ENCODE measurements at places on chromosomes 13 and 19.

- no peak for DNase-seq
Observed at GRCh38 chr13:30857636-30858035, 48.4 kb upstream of the MEDAG start.

- DNase-seq, result no peak
Observed at GRCh38 chr13:113124211-113124970, 1.8 kb downstream of the F10 start.

GRCh38 chr13:76830805-76831204 lies 55.4 kb downstream of the KCTD12 start:
- DNase-seq, result no peak

GRCh38 chr19:35329323-35329722 lies 336 bp downstream of the CD22 start:
- DNase-seq, result no peak

- no peak for DNase-seq
Observed at GRCh38 chr13:49774376-49775005, 18.0 kb downstream of the KPNA3 start.

DNA sequence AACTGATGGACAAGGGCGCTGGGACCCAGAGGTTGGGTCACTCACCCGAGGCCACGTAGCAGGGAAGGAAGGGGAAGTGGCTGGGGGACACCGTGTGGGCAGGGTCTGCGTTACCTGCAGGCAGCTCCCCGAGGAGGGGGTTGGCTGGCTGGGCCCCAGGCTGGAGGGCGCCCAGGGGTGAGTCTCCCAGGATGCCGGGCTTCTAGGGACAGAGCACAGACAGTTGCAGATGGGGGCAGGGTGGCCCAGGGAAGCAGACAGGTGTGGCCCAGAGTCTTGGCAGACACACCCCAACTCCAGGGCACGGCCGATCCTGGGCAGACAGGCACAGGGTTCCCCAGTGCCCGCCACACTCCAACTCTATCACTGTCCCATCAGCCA lies 5.6 kb upstream of the FDX2 start:
- DNase-seq, result no peak

- no peak for DNase-seq
Observed at GRCh38 chr19:47821460-47822020, at the start of gene CRX. Gene CRX (plus strand): TSS chr19:47821937. CDS start chr19:47834444, 12,507 bp downstream.

DNA sequence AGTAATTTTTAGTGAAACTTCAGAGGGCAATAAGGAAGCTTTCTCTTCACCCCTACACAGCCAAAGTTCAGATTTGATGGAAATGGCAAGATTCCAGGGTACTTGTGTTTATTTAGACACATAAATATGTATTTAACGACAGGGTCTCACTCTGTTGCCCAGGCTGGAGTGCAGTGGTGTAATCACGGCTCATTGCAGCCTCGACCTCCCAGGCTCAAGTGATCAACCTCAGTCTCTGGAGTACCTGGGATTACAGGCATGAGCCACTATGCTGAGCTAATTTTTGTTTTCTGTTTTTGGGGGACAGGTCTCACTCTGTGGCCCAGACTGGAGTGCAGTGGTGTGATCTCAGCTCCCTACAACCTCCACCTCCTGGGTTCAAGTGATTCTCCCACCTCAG lies 2.0 kb upstream of the SYCE2 start:
- DNase-seq, result no peak

DNA sequence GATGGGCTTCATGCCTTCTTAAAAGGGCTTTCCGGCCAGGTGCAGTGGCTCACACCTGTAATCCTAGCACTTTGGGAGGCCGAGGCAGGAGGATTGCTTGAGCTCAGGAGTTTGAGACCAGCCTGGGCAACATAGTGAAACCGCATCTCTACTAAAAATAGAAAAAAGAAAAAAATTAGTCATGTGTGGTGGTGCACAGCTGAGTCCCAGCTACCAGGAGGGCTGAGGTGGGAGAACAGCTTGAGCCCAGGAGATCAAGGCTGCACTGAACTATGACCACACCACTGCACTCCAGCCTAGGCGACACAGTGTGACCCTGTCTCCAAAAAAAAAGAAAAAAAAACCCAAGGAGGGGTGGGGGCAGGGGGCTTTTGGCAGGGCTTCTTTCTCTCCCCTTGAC lies 7.2 kb downstream of the CARS2 start:
- DNase-seq, result no peak

- no peak for DNase-seq
Observed at GRCh38 chr19:41758846-41759245, 3.5 kb downstream of the CEACAM6 start.

GRCh38 chr13:98787996-98788395 lies 35.5 kb upstream of the SLC15A1 start:
- DNase-seq, result no peak

- peak; percentile 61 for DNase-seq
Observed at GRCh38 chr19:47280183-47280797, 5.6 kb downstream of the INAFM1 start.

All from ecto neural progenitor cell (in vitro differentiated cells).